EH (cell line): ENCODE measurements at places on chromosomes 5 and 9.

GRCh38 chr5:92641031-92641962 is 939.7 kb downstream of the NR2F1-AS1 start:
- peak; percentile 74 for DNase-seq

DNA sequence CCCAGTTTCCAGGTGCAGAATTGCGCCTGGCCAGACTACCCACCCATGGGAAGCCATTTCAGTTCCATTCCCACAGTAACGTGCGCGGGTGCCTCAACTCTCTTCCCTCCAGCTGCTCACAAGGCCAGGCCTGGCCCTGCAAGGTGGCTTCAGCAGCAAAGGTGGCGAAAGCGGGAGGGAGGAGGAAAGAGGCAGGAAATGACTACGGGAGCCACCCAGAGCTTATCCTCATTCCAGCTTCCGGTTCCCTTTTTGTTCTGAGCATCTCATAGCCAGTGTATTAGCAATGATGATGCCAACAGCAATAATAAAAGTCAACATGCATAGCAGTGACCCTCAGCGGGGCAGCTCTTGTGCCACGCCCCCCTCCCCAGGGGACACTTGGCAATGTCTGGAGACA is 101.5 kb upstream of the BOD1 start:
- no peak for DNase-seq

DNA sequence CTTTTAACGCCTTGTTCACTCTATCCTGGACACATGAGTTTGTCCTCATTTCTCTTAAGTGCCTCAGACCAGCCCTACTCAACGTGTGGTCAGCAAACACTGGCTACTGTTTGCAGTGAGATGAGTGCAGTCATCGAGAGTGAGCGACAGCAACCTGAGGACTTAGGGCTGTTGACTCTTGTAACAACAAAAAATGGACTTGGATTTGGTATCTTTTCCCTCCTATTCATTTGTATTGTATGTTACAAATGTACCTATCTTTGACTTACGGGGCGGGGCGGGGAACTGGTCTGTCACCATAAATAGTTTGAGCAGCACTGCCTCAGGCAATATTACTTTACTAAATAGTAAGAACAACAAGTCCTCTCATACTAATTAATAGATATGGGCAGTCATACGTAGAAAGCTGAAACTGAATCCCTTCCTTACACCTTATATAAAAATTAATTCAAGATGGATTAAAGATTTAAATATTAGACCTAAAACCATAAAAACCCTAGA is 84.1 kb downstream of the TLE1 start:
- no peak for DNase-seq

DNA sequence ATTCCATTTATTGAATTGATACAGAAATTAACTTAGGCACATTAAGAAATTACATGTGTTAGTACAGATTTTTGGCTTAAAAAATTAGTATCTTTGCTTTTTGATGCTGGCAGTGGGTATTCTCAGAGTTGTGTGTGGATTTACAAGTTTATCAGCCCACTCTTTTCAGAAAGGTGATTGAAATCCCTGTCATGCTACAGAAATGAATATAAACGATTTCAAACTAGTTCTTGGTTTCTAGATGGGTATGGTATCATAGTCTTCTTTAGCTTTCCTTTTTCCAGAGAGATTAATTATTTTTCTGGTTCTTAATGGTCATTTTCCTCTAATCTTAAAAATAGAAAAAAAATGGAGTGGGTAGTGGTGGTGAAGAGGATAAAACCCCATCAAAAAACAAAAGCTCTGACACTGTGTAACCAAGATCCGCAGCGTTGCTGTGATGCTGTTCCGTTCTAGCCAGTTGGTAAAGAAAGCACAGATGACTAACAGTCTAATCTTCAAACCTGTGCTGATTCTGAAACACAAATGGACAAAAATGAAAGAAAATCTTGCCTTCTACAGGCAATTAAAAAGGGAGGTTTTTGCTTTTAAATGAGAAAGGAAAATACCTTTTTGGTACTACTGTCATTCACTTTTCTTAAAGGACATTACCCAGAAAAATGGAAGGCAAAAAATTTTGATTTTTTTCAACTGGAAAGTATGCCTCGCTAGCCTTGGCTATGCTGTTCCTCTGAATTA is 5.2 kb downstream of the LRRTM2 start:
- no peak for DNase-seq

DNA sequence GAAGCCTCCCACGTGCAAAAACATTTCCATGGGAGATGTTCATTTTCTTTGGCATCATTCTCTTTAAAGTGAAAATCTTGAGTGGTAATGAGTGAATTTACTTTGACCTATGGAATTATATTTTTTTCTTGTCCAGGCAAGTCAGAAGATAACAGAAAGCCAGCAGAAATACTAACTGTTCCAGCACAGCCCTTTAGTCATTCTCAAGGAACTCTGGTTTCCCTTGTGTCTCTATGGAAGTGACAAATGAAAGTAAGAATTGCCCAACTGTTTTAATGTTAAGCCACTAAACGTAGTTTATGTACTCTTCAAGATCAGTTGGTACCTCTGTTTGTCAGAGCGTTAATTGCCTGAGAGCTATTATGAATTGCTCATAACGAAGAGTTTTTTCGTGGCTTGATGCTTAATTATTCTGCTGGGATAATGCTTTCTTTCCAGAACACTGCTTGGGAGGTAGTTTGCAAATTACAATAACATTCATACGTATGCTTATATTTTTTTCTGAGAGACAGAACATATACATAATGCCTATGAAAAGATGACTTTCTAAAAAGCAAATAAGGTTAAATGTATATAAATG is 84.5 kb upstream of the CER1 start:
- DNase-seq = no peak

GRCh38 chr5:88948746-88949600 is 66.0 kb upstream of the MEF2C start:
- no peak for DNase-seq

DNA sequence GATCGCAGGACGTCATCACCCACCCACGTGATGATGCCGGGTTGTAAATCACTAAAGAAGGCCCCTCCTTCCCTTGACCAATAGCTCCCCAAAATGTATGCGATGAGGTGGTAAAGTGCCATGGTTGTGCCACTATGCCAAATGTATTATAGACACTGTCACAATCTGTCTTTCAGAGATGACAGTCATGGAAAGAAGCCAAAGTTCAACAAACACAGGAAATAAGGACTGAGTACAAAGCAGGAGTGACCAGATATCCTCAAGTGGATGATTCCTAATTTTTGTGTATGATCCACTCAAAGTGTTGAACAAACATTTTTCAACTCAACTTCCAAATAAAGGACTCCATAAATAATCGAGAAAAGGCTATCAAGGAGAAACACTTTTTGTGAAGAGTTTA is 12.5 kb downstream of the GLIS3 start:
- no peak for DNase-seq

- peak; percentile 30 for DNase-seq
These were observed 526.9 kb downstream of the BNC2 start for GRCh38 chr9:16343249-16344237.

DNA sequence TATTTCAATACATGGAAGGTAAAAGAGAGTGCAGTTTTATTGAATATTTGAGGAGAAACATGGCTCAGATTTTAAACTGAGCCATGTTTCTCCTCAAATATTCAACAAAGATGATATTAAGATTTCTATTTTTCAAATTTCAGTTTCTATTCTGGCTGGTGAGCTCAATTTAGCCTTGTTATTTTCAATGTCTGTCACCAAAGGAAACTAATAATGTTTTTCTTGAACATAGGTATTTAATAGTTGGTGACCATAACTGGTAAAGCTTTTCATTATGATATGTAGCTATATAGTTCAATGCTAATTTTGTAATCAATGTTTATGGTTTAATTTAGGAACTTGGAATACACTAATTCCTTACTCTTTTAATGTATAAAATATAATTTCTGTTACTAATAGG is 177.4 kb downstream of the FER start:
- DNase-seq = no peak

DNA sequence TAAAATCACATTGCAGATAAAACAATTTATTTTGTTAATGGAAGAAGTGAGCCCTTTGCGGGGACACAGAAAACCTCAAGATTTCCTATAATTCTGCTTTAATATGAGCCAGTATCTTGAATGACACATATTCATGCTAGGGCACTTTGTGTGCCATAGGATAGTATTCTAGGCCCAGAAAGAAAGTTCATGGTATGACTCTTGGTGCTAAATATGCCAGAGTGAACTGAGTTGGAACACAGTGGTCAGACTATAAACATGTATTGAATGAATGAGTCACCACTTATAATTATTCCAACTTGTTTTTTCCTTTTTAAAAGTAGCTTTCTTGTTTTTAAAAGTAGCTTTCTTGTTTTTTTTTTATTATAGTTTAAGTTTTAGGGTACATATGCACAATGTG is 46.0 kb downstream of the ADAMTS19 start:
- DNase-seq = peak; percentile 10

- DNase-seq = no peak
These were observed 11.8 kb upstream of the CXXC5 start for GRCh38 chr5:139636207-139636792.

GRCh38 chr5:52269859-52270258 is 517.9 kb upstream of the ITGA1 start:
- DNase-seq = no peak

- DNase-seq = no peak
These were observed 124.9 kb downstream of the EBF1 start for GRCh38 chr5:158974775-158975174.

- DNase-seq = no peak
These were observed 24.3 kb downstream of the FBXW2 start for GRCh38 chr9:120768886-120769285.

DNA sequence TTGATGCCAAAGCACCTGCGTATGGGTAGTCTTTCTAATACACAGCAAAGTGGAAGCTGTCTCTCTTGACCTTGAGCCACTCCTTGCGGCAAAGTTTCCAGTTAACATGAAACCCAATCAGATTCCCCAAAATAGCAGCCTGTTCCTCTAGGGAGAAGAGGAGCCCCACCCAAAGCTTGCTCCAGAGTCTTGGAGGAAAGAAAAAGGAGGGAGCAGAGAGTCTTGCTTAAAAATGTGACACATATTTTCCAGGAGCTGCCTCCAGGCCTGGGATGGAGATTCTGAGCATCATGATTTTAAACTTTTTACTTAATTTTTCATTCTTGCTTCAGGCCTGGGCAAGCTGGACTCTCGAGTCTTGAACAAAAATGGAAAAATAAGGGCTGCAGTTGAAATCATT is 223.5 kb upstream of the TNC start:
- DNase-seq = no peak

- DNase-seq = no peak
These were observed 75.7 kb upstream of the FBXW11 start for GRCh38 chr5:172082180-172082579.

GRCh38 chr5:123710031-123710430 is 198.1 kb downstream of the CSNK1G3 start:
- DNase-seq = no peak

GRCh38 chr9:2599896-2600295 is 21.7 kb upstream of the VLDLR start:
- peak; percentile 56 for DNase-seq

- no peak for DNase-seq
These were observed 108.1 kb upstream of the FBXL7 start for GRCh38 chr5:15391704-15392397.

GRCh38 chr5:6395102-6395445 is 16.7 kb upstream of the MED10 start:
- no peak for DNase-seq

DNA sequence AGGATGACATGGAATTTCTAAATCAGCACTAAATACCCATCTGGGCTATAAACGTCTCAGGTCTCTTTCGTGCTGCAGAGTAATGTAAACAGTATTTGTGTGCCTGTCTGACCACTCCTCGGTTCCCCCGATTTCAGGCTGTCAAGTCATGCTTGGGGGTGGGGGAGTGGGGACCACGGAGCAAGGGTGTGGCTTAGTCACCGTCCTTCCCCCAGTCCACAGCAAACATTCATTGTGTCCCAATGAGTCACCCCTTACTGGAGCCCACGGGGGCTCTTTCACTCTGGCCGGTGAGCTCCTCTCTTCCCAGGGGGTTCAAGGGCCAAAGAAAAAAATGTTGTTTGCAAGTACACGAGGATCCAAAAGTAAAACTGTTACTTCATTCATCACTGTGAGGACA is 72.4 kb upstream of the ICE1 start:
- DNase-seq = peak; percentile 65

DNA sequence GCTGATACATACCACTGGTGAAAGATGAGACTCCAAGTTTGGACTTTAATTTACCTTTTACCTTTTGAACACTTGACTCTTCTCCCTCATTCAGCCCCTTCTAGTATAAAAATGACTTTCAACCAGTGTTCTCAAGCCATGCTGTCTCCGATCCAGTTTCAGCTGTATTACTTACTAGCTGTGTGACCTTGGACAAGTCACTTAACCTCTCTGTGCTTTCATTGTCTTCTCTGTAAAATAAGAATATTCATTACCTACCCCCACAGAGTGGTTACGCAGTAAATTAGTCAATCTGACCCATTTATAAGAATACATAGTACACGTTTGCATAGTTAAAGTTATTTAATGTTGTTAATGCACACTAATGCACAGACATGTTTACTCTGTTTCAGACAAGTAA is 12.6 kb upstream of the CEMIP2 start:
- DNase-seq = no peak

DNA sequence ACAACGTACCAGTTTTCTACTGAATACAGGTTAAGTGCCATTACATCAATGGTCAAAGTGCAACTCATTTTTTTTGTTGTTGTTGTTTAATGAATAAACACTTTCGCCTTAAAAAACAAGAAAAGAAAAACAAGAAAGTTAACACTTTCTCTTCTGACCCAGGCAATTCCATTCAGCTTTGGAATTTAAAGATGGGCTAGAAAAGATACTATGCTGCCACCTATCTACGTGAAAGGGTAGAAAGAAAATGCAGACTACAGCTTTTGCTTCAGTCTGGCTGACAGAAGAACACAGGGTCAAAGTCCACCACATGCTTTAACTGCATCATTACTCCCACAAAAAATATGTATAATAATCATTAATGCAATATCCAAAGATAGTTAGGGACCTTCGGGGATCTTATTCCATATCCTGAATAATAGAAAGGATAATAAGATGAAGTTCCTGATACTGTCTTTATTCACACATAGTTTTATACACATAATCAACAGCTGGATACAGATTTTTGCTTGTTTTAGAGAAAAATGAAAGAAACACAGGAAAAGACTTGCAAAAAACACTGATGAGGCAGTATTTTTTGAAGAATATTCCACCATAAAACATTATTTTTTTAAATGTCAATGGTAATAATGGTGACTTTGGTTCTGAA is 40.4 kb downstream of the ZDHHC21 start:
- peak; percentile 30 for DNase-seq

DNA sequence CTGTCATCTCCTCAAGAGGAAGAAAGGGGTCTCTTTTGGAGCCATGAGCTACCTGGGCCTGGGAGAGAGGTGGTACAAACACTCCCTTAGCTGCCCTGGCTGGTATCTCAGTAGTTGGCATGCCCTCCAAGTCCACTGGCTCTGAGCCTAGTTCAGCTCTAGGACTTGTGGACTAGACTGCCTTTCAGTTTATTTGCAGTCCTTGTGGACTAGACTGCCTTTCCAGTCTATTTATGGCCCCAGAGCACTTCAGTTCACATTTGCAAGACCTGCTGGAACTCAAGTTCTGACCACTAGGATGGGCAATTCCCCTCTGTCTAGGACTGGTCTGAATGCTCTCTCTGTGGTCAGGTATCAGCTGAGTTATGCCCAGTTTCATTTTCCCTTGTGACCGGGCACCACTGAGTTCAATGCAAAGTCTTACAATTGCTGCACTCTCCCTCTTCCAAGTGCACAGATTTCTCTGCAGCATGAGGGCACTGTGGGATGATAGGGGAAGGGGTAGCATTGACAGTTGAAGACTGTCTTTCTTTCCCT is 1019.0 kb downstream of the TAF11L14 start:
- DNase-seq = no peak
